Chondrocyte (in vitro differentiated cells): ENCODE measurements at places on chromosomes 2 and 18. TPM values are rescaled to one million over a fixed set of nuclear protein-coding genes. Genes with fewer than 3 reads are reported as not detected.
A peak's percentile ranks its signal among the peaks of the same experiment; 100 is the strongest.

GRCh38 chr18:22467760-22468553 is 50.2 kb upstream of the CTAGE1 start:
- DNase-seq = no peak

DNA sequence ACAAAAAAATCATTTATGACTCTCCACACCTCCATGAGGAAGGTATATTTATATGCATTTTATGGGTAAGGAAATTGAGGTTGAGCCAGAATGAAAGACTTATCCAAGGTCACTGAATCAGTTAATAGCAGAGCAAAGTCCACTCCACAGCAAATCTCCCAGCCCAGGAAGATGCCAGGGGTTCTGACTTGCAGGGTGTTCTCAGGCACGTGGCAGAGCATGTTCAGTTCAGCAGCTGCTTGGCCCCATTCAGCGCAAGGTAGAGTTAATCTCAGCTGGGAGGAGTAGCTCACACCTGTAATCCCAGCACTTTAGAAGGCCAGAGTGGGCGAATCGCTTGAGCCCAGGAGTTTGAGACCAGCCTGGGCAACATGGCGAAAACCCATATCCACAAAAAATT is 17.8 kb upstream of the DGKD start:
- DNase-seq = peak; percentile 35

The PAX3 gene
- total RNA-seq = 1.4 to 4.7 TPM (median 4.1 TPM) in 3 replicates

GRCh38 chr18:61443081-61443725 is 110.0 kb downstream of the CDH20 start:
- no peak for DNase-seq

- DNase-seq = no peak
Measured at GRCh38 chr18:13451661-13452387, 233.3 kb downstream of the LDLRAD4 start.

DNA sequence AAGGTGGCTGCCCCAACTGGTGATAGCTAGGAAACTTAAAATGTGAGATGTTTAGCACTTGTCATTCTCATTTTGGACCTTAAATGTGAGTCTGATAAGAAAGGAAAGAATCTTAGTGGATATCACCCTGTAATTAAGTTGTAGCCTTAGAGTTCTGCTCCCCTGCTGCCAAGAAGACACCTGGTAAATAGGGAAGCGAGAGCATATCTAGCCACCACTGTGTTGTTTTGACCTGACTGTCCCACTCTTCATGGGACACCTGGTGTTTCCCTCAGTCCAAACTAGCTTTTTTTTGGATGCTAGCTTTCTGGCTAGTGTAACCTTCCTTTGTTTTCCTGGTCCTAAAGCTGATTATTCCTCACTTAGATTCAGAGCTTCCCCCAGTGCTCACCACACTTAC is 357.6 kb downstream of the RAD51AP2 start:
- no peak for DNase-seq

DNA sequence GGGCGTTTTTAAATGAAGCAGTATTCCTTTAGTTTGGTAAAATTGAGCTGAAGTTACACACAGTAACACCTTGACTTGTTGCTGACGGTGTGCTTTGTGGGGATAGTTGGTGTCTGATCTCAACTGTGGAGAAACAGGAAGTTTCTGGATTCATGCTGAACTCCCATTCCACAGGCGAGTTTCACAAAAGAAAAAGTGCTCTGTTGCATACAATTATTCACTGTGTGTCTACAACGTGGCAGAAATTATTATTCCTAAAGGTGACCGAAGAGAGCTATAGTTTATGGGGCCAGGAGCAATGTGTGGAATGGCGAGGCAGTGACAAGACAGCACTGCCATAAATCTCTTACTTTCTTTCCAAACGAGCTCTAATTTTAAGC is 463 bp upstream of the CABYR start:
- no peak for DNase-seq

The SDC1 gene
- total RNA-seq = 11.4 to 13.2 TPM (median 12.6 TPM) in 3 replicates

GRCh38 chr18:13364721-13365205 is 146.2 kb downstream of the LDLRAD4 start:
- DNase-seq = no peak

The TBR1 gene
- not detected in 3 replicates for total RNA-seq

The DSEL gene
- total RNA-seq = 49.3 to 86.6 TPM (median 49.8 TPM) in 3 replicates

- peak; percentile 59 for DNase-seq
Measured at GRCh38 chr2:169997140-169997887, 170.1 kb downstream of the UBR3 start.

DNA sequence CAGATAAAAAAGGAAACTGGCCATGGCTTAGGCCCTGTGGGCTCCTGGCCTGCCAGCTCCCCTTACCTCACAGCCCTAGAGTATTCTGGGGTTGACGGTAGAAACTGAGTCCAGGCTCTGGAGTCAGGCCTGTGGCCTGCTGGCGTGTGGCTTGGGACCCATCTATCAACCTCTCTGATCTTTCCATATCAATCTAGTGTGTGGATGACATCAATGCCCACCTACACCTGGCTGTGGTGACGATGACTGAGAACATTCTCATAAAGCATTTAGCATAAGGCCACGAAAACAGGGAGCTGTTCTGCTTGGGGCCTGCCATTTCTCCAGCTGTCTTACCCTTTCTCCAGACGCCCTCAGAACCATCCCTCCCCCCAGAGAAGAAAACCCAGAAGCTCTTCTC is 17.9 kb downstream of the PCARE start:
- DNase-seq = no peak

GRCh38 chr2:109348671-109349502 is 219.9 kb downstream of the SH3RF3 start:
- DNase-seq = no peak

DNA sequence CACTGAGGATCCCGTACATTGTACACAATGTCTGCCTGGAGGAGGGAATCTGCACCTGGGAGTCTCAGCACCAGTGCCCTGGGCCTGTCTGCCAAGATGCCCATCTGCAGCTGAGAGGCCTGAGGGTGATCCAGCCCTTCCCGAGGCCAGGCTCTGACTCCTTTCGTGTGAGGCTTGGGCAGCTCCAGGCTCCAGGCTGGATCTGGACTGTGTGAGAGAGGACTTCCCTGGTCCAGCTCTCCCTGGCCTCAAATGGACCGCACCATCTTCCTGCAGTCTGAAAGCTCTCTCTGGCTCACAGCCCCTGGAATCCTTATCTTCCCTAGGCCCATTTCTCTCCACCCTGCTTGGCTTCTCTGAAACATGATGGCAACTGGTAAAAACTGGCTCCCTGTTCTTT is 324.6 kb downstream of the DYSF start:
- DNase-seq = no peak

DNA sequence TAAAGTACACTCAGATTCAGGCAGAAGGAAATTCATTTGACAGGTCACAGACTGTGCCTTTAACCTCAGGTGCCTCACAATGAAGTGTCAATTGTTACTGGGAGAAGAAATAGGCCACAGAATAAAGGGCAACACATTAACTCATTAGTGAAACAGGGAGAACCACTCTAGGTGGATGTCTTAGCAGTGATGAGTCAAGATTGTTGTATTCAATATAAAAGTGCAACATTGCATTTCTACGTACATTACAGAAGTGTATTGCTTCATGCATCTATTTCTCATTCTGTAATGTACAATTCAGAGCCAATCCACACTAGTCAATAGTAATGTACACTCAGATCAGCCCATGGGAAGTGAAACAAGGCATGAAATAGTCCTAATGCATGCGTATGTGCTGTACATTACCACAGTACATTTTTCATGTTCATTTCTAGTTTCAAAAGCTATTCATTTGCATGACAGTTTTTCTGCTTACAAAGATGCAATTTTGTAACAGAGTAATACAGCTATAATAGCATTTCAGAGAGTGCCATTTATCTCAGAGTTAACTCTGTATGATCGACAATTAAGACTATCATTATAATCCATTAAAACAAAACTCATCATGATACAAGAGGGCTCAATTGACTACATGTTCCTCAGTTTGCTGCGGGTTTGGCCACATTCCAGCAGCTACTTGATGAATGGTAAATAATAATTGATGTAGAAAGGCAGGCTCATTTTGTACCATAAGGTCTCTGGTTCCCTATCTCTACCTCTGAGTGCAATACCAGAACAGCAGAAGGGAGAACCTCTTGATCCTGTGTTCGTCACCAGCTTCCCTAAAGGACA is 12.2 kb upstream of the ARL5A start:
- DNase-seq = no peak

GRCh38 chr2:44218771-44219170 is 50.1 kb downstream of the PPM1B start:
- DNase-seq = no peak

GRCh38 chr2:19111354-19111753 is 247.1 kb downstream of the OSR1 start:
- no peak for DNase-seq

The BBS5 gene
- total RNA-seq = 8.9 to 9.7 TPM (median 9.3 TPM) in 3 replicates

DNA sequence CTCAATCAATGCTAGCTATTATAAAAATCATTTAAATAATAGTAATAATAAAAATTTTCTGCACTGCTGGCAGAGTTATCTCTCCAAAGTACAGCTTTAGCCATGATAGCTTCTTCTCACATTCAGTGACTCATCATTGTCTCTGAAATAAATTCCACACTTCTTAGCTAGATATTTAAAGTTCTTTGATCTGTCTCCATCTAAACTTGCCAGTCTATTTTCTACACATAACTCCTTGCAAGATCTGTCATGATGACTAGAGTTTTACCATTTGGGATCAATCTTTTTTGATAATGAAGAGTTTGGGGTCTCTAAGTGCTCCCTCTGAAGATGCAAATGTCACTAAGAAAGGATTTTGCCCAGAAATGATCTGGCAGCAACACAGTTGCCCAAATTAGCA is 155.4 kb upstream of the LHCGR start:
- DNase-seq = no peak

GRCh38 chr18:73124175-73124574 is 256.4 kb upstream of the NETO1 start:
- no peak for DNase-seq

The DYNAP gene
- total RNA-seq = not detected in 3 replicates

The SERPINB12 gene
- total RNA-seq = not detected in 3 replicates

- no peak for DNase-seq
Measured at GRCh38 chr2:12340164-12340563, 376.6 kb upstream of the TRIB2 start.

DNA sequence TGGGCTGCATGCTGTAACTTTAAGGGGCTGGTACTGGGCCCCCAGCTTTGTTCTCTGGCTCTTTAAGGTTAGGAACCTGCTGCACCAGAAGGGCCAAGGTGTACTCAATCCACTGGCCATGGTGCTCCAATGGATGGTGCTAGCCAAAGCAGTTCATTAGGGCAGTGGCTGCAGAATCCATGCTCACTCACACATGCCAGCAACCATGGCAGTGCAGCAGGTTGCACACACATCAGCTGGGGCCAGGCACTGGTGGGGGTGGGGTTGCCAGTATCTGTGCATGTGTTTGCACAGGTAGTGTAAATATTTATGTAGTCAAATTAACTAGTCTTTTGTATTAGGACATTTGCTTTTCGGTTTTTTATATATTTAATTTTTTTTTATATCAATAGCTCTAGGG is 228.3 kb upstream of the EPC2 start:
- no peak for DNase-seq

DNA sequence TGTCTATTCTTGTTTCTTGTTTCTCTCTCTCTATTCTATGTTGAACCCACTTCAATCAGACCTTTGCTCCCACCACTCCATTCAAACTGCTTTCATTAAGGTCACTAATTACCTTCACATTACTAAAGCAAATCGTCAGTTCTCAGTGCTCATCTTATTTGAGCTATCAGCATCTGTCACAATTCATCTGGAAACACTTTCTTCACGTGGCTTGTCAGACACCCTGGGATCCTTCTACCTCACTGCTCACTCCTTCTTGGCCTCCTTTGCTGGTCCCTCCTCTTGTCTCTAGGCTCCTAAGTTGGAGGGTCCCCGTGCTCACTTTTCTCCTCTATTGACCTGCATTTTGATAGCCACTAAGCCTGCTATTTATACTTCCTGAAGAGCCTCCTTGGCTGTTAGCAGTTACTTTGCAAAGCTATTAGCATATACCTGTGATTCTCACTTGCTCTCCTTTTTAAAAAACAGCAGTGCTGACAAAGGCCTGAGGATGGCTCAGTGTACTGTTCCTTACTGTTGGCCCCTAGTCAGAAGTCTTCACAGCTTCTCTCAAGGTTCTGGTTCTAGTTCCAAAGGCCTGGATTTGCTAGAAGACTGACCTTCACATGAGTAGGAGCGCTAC is 80.2 kb downstream of the PLEKHM3 start:
- no peak for DNase-seq

- DNase-seq = no peak
Measured at GRCh38 chr18:68608851-68609490, 105.9 kb downstream of the TMX3 start.

The ZNF892 gene
- 4.7 to 6.0 TPM (median 4.8 TPM) in 3 replicates for total RNA-seq

The C2orf92 gene
- total RNA-seq = 8.8 to 11.6 TPM (median 10.0 TPM) in 3 replicates

GRCh38 chr18:76457957-76458356 is 37.1 kb downstream of the ZNF516 start:
- DNase-seq = no peak

DNA sequence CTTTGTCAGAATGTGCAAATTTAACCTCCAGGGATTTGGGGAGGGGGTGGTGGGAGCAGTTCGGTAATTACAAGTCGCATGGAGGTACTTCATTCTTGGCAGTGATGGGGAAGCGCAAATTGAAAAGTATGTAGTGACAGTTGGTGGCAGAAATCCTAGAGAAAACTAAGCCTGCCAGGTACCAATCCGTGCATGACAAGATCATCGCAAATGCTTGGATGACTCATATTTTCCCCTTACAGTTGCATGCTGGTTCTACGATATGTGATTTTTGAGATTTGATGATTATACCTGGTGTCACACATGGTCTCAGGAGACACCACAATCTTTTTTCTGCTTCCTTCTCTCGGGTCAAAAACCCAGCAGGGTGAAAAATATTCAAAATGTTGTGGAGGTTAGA is 479.7 kb upstream of the ID2 start:
- DNase-seq = no peak

- DNase-seq = no peak
Measured at GRCh38 chr2:40037303-40037702, 258.2 kb upstream of the THUMPD2 start.

- no peak for DNase-seq
Measured at GRCh38 chr2:120236791-120237190, 13.6 kb upstream of the TMEM185B start.

- no peak for DNase-seq
Measured at GRCh38 chr2:63827749-63828148, 13.9 kb upstream of the UGP2 start.

The FAM110C gene
- total RNA-seq = 0.22 to 1.7 TPM (median 1.3 TPM) in 3 replicates

The ORC2 gene
- total RNA-seq = 19.2 to 35.6 TPM (median 19.8 TPM) in 3 replicates

DNA sequence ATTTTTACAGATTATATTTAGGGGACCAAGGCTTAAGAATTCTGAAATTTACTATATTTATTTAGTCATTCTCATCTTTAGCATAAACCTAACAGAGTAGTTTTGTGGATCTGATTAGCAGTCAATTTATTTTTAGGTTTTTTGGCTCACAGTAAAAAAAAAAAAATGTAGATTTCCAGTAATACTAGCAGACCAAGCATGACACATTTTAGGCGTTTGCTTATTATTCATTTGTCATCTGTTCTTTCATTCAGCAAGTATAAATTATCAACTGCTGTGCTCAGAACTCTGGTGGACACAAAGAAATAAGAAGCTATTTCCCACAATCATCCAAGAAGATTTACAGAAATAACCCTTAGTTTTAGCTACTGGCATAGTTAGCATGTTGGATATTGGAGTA is 20.6 kb downstream of the PDE1A start:
- DNase-seq = no peak
